Bronchial epithelial cell (primary cell): ENCODE measurements at places on chromosomes 3 and 15.

DNA sequence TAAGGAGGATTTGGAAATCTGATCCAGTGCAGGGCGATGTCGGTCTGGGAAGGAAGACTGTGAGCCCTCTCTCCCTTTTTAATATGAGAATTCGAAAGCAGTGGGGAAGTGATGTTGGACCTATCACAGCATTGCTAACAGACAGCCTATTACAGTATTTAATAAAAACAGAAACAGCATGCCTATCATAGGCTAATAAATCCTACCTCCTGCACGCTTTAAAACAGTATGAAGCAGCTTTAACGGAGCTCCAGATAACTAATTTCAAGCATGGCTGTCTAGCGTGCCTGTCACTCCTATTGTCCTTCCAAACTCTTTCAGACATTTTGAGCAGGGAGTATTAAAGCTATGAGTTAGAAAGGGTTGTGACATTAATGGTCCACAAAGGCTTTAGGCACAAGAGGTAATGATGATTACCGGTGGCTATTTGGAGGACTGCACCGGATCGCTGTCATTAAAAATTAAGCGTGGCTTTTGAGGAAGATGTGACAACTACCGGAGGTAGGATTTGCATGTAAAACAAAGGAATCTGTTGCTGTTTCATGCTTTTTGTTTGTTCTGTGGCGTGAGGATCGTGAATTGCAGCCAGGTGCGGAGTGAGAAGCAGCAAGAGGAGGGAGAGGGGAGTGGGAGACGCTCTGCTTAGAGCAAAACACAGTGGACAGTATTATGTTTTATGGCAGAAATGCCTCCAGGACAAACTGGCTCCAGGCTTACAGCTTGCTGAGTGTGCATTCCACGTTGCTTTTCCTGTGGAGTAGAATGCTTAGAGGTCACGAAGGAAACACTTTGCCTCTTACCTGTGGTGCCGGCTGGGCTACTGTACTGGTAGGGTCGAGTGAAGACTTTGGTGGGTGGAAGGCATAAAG, at the start of gene KCNMB2:
Gene KCNMB2, plus strand, starts transcription at position 226 of the 869 bp plus-strand sequence.
- no peak for DNase-seq

- DNase-seq, result peak; percentile 58
Observed at GRCh38 chr3:183845608-183846288, 20.4 kb upstream of the MAP6D1 start.

DNA sequence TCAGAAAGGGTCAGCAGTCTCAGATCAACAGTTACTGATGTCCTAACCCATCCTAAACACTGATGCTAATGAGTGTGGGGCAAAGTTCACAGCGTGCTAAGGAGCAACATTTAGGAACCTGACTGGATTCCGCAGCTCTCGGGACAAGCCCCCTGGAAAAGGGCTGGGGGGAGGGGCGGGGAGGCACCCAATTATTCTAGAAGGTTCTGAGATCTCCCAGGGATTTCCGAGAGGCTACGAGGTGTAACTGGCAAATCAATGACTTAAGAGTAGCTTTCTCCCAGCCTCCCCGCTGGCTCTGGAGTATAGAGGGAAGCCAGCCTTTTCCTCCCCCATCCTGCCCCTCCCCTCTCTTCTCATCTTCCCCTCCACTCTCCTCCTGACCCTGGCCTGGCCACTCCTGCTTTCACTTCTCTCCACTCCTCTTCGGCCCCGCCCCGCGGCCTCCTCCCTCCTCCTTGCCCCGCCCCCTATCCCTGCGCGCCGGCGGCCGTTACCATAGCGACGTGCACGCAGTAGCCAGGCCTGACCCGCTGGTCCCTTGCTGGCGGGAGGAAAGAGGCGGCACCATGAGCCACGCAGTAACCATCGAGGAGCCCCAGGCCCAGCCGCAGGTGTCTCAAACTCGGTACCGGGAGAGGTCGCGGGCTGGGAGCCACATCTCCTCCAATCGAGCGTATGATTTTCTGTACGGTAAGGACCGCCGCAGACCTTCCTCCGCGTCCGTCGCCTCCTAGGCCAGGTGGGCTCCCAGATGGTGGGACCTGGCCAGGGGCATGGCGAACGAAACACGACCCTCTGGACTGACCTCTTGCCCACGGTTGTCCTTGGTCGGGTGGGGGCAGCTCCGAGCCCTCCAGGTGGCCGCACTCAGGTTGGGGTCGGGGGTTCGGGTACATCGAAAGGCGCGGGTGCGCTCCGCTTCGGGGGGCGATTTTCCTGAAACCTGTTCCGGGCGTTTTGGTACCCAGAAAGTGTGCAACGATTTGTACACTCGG, at the start of gene CFAP91:
Gene CFAP91, plus strand, starts transcription at position 493 of the 998 bp plus-strand sequence. Its CDS starts 77 bp downstream, at position 570.
- peak; percentile 72 for DNase-seq

- peak; percentile 13 for DNase-seq
Observed at GRCh38 chr15:79834495-79834894, 62.3 kb downstream of the MTHFS start.
